NCI-H1092 (cell line): ENCODE measurements at places on chromosomes 1 and 21.

- no peak for DNase-seq
These were observed 121.2 kb downstream of the HMGB4 start for GRCh38 chr1:33984906-33985565.

DNA sequence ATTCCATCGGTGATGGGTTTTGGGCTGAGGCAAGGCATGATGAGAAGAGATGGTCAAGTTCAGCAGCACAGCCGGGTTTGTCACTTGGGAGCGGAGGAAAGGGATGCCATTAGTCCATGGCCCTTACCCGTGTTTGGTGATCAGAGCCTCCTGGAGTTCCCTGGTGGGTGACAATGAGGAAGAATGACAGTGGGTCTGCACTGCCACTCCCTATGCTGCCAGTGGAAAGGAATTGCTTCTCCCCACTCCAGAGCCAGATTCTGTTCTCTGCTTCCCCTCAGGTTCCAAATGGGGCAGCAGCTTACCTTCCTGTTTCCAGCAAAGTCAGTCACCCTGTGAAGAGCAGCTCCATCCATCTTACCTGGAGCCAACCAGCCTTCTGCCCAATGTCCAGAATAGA, 393.1 kb downstream of the PTPRU start:
- DNase-seq = no peak

GRCh38 chr1:41345434-41346075, 15.7 kb upstream of the FOXO6 start:
- no peak for DNase-seq

- peak; percentile 47 for DNase-seq
These were observed 126.4 kb downstream of the VPS13D start for GRCh38 chr1:12356004-12356890.

GRCh38 chr21:45417256-45417950, 12.4 kb downstream of the COL18A1 start:
- DNase-seq = no peak

- DNase-seq = no peak
These were observed 135.1 kb downstream of the AK5 start for GRCh38 chr1:77416692-77417450.

GRCh38 chr1:153251562-153251961, 7.9 kb upstream of the LORICRIN start:
- DNase-seq = no peak

DNA sequence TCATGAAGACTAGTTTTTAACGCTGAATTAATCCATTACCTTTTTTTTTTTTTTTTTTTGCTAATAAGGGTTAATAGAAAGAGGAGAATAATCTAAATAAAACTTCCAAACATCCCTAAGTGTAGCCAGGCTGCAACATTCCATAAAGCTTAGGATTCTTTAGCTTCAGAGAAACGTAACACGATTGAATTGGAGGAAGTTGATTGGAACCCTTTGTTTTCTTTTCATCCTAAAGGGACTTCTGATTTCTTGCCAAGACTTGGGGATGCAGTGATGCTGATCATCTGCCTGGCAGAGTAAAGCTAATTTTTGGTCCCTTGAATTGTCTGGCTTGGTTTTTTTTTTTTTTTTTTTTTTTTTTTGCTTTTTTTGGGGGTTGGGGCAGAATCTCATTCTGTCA, 142.9 kb downstream of the VPS13D start:
- no peak for DNase-seq

DNA sequence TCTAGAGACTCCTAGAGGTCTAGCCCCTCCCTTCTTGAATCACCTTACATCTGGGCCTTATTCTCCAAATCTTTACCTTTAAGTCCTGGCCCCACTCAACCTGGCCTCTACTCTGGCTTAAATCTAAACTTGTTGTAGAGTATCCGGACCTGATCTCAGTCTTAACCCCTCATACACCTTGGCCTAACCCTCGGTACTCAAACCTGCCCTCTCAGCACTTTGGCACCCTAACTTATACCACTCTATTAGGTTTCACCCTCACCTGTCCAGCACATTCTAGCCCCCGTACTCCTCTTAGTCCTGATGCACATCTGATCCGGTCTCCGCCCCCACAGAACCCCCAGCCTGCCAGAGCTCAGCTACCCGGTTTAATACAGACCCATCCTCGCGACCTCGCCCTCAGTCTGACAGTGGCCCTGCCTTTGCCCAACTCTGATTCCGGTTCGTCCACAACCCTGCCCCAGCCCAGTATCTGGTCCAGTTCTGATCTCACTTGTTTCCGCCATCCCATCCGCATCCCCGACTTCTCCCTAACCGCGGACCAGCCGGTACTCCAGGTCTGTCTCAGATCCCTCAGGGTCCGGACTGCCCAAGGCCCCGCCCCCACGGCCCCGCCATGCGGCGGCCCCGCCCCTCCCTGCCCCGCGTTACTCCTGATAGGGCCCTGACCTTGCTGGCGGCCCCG, 1.5 kb downstream of the TRIM62 start:
- DNase-seq = no peak

- DNase-seq = no peak
These were observed 85.0 kb downstream of the PRDM2 start for GRCh38 chr1:13784971-13785370.

DNA sequence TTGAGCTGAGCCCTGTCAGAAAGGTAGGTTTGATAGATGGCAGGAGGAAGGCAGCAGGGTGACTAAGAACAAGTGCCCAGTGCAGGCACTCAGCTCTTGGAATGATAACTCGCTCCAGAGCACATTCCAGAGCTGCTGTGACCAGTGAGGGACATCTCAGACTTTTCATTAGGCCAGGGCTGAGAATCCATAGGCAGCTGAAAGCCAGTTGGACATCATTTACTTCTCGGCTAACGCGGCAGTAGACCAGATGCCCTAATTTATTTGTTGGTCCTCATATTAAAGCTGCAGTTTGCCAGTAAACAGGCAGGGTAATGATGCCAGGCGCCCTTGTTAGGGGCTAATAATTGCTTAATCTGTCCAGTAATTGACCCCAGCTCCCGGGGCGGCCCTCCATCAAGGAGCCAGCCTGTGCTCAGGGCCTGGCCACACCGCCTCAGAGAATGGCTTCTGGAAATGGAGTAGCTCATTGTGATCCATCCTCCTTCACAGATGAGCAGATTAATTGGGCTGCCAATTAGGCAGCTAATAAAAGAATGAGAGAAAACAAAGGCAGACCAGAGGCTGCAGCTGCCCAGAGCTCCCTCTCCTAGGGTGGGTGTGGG, 122.0 kb downstream of the BEND5 start:
- no peak for DNase-seq

DNA sequence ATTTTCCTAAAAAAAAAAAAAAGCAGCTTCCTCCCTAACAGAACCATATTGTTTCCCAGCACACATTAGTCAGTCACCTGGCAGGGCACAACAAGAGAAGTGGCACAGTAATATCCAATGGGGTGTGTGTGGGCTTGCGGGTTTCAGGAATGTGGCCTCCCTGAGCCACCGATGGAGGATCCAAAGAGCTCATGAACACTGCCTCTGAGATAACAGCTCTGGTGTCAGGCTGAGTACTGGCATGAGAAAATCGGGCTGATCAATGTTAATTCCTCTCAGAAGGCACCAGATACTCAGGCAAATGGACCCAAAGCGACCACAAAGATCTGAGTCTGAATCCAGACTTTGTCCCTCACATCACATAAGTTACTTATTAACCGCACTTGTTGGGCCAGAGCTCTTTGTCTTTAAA, 2.2 kb upstream of the LYPD8 start:
- DNase-seq = no peak

DNA sequence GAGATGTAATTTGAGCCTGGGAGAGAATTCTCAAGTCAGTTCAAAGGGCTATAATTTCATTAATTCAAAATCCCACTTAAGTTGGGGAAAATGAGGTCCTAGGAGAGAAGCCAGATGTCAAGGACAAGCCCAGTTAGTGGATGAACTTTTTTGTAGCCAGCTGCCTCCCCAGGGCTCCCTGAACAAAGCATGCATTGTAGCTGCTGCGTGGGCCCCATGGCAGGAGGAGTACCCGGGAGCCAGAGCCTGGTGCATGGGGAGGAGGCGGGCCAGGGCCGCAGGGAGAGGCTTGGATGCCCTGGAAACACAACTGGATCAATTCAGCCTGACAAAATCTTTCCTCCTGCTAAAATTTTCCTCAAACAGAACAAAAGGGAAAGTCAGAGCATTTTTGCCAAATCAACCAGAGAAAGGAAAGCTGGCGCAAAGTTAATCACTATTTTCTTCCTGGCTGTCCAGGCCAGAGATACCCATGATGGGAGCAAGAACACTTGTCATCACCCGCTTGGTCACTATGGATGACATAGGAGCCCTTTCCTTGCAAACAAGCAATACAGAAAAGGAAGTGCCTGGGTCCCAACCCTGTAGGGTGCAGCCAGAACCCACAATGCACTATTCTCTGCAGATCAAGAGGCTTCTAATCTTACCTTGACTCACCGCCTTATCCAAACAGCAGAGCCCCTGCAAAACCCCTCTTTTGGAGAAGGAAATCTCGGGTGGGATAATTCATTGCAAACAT, 248.1 kb upstream of the RAB4A start:
- DNase-seq = no peak

GRCh38 chr1:202184750-202185460, 8.7 kb upstream of the LGR6 start:
- DNase-seq = peak; percentile 83

DNA sequence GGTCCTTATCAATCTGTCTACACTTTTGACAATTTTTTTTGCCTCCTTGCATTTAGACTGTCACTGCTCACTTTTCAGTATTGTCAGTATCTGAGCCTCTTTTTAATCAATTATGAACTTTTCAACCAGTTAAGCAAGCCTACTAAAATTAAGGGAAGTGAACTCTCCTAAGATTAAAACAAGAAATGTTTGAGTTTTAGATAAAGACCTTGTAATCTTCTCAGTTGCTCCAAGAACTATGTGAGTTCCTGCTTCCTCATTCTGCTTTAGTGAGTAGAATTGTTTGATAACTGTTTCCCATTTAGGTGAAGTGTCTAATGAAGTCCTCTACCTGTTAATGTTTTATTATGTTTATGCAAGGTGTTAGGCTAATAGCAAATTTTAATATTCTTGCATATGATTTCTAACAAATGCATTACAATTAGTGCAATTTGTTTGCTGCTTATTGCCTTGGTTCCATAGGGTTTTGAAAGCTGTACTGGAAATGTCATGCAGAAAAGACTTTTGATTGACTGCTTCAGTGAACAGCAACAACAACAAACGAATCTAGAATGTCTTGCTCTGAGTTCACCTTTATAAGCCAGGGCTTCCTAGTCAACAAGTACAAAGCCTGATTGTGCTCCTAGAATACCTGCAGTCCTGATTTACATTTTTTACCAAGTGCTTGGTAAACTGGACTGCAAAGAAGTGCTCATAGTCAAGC, 40.9 kb downstream of the PLA2G4A start:
- DNase-seq = no peak

GRCh38 chr21:16492356-16492755, 762.6 kb downstream of the USP25 start:
- no peak for DNase-seq

GRCh38 chr1:61124078-61124477, 41.7 kb downstream of the NFIA start:
- DNase-seq = no peak

DNA sequence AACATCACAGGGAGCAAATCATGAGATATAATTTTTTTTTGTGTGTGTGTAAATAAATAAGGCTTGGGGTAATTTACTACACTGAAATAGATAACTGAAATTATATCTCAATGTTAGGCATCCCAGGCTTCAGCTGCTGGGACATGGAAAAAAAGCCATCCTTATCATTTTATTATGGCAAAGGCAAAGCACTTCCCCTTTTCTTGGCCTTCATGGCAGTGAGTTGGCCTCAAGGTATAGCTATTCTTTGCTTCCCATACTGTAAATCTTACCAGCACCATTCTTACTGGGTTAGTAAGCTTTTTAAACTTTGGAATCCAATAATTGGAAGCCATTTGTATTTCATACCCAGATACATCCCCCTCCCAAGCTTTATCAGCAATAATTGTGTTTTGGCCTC, 29.0 kb downstream of the RBM11 start:
- no peak for DNase-seq

DNA sequence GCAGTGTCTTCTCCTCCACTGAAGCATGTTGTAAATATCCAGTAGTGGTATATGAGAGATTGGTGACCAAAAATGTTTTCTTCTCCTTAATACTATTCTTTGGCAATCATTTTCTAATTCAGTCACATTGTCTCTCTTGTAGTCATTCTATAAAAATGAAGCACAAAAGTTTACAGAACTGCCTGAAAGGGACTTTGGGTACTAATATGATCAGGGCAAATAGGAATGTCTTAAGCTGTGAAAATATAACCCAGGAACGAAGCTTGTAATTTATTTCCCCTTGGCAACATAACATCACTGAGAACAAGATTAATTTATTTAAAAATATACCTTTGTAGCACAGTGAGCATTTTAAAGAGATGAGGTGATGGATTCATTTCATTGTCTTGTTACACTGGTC, 4.9 kb downstream of the B3GALT2 start:
- DNase-seq = no peak

- no peak for DNase-seq
These were observed 137.8 kb downstream of the GALNT2 start for GRCh38 chr1:230204842-230205241.

DNA sequence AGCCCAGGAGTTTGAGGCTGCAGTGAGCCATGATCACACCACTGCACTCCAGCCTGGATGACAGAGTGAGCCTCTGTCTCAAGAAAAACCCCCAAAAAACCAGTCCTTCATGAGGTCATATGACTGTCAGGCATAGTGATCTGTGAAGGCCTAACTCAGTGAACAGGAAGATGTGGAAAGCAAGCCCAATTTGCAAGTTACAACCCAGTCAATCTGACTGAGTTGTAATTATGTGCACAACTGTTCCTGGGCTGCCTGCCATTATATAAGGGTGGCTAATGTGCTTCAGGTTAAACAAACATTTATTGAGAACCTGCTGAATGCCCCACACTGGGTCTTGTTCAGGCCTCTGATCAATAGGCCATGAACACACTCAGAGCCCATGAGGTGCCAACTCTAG, 38.2 kb upstream of the KIRREL1 start:
- DNase-seq = no peak

GRCh38 chr1:156291226-156292061, 4.0 kb downstream of the GLMP start:
- DNase-seq = no peak

DNA sequence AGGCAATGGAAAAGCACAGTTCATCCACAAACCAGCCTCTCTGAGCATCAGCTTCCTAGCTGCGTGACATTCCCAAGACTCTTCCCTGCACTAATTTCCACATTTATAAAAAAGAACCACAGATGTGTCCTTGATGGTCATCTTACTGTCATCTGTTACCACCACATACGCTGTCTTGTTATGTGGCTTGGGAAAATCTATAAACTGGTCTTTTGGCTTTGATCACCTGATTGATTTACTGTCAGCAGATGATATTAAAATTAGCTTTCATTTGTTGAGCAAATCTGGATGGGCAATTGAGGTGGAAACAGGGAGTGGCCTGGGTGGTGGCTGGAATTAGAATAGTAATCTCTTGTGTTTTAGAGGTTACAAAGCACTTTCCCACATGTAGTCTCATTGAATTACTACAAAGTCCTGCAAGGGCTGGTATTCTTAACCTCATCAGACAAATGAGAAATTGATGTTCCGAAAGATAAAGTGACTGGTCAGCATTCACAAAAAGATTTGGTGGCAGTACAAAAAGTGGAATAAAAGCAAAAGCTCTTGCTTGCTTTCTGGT, 231.7 kb upstream of the SGIP1 start:
- no peak for DNase-seq

GRCh38 chr21:18803624-18804023, 400.0 kb upstream of the TMPRSS15 start:
- no peak for DNase-seq
